Chondrocyte (in vitro differentiated cells): ENCODE measurements at places on chromosomes 11 and 22. TPM values are rescaled to one million over a fixed set of nuclear protein-coding genes. Genes with fewer than 3 reads are reported as not detected.

Gene SGSM1
- 0.05 TPM in 1 of 3 replicates, not detected in the others for total RNA-seq

DNA sequence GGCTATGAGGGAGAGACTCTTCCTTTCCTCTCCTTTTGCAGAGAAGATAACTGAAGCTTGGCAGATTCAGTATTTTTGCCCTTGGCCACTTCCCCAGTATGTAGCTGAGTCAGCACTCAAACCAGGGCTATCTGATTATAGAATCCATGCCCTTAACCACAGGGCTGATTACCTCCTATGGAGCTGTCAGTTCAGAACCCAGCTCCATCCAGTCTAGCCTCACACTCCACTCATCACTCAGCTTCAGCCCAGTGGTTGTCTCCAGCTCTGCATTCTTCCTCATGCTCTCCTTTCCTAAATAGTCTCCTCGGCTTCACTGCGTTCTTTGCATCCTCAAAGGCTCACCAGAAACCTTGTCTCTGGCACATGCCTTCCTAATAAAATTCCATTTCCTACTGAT lies 151.6 kb upstream of the BLID start:
- peaks cover 5% of the 10 kb centered on the region for H3K4me1 ChIP-seq
- peaks cover 7% of the 10 kb centered on the region for H3K27me3 ChIP-seq
- H3K4me3 ChIP-seq, result no peak overlapping the region
- no peak overlapping the region for H3K27ac ChIP-seq

Gene GTSE1
- 7.2 to 8.2 TPM (median 7.3 TPM) in 3 replicates for total RNA-seq

- H3K27ac ChIP-seq, result peak overlapping the region; percentile 67
- H3K36me3 ChIP-seq, result no peaks in the 10 kb centered on the region
- no peaks in the 10 kb centered on the region for H3K27me3 ChIP-seq
- DNase-seq, result no peak
- peaks cover 74% of the 10 kb centered on the region for H3K4me1 ChIP-seq
Observed at GRCh38 chr11:96219981-96220623, 122.9 kb downstream of the MAML2 start.

- peaks cover 52% of the 10 kb centered on the region for H3K4me1 ChIP-seq
- H3K27ac ChIP-seq, result peak overlapping the region; percentile 100
- H3K36me3 ChIP-seq, result peaks cover 6% of the 10 kb centered on the region
Observed at GRCh38 chr11:12288931-12289666, 88.3 kb upstream of the PARVA start.

Gene MAJIN
- not detected in 3 replicates for total RNA-seq

GRCh38 chr22:30206944-30207343 lies 39.6 kb downstream of the LIF start:
- peak overlapping the region; percentile 99 for H3K27ac ChIP-seq
- peak; percentile 95 for DNase-seq
- H3K36me3 ChIP-seq, result no peaks in the 10 kb centered on the region
- peaks cover 84% of the 10 kb centered on the region for H3K4me1 ChIP-seq
